ENCODE measurements at places on chromosomes 1 and 21. TPM values are rescaled to one million over a fixed set of nuclear protein-coding genes. Genes with fewer than 3 reads are reported as not detected.

The RSPO1 gene
- total RNA-seq: 10.4 TPM

The TTLL7 gene
- total RNA-seq: 11.5 TPM

The CACNA1S gene
- 5.3 TPM for total RNA-seq

The DCST2 gene
- total RNA-seq: 0.49 TPM

The CFAP126 gene
- not detected for total RNA-seq

The UBE2U gene
- not detected for total RNA-seq

The C1orf210 gene
- total RNA-seq: 0.99 TPM

The MPL gene
- 0.10 TPM for total RNA-seq

The ATP1A4 gene
- not detected for total RNA-seq

The PRSS38 gene
- total RNA-seq: not detected

The ZBTB37 gene
- 13.7 TPM for total RNA-seq

The ADGRB2 gene
- 9.4 TPM for total RNA-seq

The CFHR2 gene
- total RNA-seq: not detected

Measured in skin of body (tissue), 3 donors.